Tongue (tissue), 3 donors: ENCODE measurements at places on chromosomes 7 and 10. TPM values are rescaled to one million over a fixed set of nuclear protein-coding genes. Genes with fewer than 3 reads are reported as not detected.

ELMO1 gene
- 59.9 TPM for total RNA-seq

UCMA gene
- total RNA-seq, result not detected

EPO gene
- total RNA-seq, result not detected

ZNF398 gene
- 17.5 TPM for total RNA-seq

HDAC9 gene
- 56.2 TPM for total RNA-seq

CRTAC1 gene
- total RNA-seq, result 2.6 TPM

GFRA1 gene
- total RNA-seq, result 122 TPM

TMEM176B gene
- total RNA-seq, result 27.5 TPM

HSPA12A gene
- total RNA-seq, result 9.3 TPM
